ENCODE measurements at places on chromosomes 4 and X.
A peak's percentile ranks its signal among the peaks of the same experiment; 100 is the strongest.

- DNase-seq = no peak
These were observed 75.2 kb upstream of the TSPAN5 start for GRCh38 chr4:98733601-98734000.

DNA sequence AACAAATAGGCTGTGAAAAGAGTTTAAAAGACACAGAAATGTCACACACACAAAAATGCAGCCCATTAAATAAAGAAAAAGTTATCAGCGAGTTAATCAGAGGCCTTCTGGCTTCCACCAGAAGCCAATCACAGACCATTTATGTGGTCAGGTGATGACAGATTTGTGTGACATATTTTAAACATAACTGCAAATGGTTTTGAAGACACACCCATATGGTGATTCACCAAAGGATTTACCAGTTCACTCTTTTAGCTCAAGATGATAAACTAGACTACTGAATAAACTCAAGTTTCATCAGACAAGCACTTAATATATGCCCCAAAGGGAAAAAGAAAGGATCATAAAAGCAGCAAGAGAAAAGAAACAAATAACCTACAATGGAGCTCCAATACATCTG lies 181.2 kb downstream of the SPANXN4 start:
- no peak for DNase-seq

- no peak for DNase-seq
These were observed at the start of gene FAAH2 for GRCh38 chrX:57286507-57287251. Gene FAAH2, plus strand, starts transcription at chrX:57286706. Its CDS starts 120 bp downstream, at chrX:57286826.

- no peak for DNase-seq
These were observed 123.8 kb downstream of the RPS6KA6 start for GRCh38 chrX:84064164-84064563.

- no peak for DNase-seq
These were observed 485.5 kb downstream of the NAF1 start for GRCh38 chr4:162681212-162681611.

DNA sequence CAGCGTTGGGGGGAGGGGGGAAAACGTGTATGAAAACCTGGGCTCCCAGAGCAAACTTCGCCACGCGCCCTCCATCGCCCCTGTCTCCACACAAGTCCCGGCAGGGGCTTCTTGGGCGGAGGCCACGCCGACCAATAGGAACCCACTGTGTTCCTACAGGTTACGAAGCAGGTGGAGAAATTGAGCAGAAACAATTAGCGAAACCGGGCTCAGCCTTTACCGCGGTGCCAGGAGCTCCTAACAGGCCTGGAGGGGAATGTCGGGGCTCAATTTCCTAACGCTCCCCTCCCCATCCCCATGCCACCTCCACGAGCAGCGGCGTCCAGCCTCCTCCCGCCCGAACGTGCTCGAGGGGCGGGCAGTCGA lies 589 bp upstream of the KIT start:
- no peak for DNase-seq

DNA sequence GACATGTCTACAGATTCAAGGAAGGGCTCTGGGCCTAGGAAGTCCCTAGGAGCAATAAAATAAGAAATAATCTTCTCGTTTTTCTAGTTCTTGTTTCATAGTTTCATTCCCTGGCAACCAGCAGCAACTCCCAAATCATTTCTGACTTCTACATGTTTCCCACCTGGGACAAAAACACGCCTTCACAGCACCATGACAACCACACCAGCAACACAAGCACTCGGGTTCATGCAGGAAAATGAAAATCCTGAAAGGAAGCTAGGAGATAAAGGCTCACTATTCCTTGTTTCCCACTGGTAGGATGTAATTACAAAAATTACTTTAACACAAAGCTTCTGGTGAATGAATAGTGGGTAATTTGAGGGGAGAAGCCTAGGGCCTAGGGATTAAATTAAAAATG lies 158.9 kb downstream of the ADAMTS3 start:
- no peak for DNase-seq

DNA sequence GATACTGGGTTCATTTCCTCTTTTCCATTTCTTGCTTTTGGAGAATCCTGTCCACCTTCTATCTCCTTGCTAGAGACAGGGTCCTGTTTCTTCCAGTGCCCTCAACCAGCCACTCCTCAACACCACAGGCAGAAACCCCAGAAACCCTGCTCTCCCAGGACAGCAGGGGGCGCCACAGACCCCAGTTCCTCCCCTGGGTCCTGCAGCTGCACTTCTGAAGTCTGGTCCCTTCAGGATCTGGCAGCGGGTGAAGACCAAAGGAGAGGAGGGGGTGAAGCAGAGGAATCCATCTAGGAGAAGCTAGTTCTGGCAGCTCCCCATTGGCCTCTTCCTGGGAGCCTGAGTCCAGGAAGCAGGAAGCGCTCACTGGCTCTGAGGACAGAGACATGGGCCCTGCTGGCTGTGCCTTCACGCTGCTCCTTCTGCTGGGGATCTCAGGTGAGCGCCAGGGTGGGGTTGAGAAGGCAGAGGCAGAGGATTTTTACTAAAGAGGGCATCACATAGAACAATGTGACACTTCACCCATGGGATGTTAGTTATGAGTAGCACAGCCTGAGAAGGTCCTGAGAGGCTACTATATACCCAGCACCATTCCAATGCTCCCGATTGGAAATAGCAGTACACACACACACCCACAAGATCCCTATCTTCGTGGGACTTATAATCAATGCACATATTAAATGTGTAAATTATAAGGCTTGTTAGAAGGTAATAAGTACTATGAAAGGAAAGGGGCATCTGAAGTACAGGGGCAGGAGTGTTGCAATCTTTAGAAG lies at the start of gene PRSS48:
TSS of gene PRSS48 (plus strand) at position 375 of the 776 bp plus-strand sequence. CDS start at position 387, 12 bp downstream.
- no peak for DNase-seq

GRCh38 chrX:49175435-49176274 lies 4.0 kb downstream of the PLP2 start:
- DNase-seq = no peak

- no peak for DNase-seq
These were observed 121.8 kb downstream of the FHIP1A start for GRCh38 chr4:151530783-151531182.

GRCh38 chr4:13262816-13263215 lies 221.3 kb downstream of the RAB28 start:
- no peak for DNase-seq

GRCh38 chr4:89755220-89755619 lies 81.7 kb downstream of the SNCA start:
- DNase-seq = no peak

- no peak for DNase-seq
These were observed 104.7 kb downstream of the AMMECR1 start for GRCh38 chrX:110213183-110213582.

DNA sequence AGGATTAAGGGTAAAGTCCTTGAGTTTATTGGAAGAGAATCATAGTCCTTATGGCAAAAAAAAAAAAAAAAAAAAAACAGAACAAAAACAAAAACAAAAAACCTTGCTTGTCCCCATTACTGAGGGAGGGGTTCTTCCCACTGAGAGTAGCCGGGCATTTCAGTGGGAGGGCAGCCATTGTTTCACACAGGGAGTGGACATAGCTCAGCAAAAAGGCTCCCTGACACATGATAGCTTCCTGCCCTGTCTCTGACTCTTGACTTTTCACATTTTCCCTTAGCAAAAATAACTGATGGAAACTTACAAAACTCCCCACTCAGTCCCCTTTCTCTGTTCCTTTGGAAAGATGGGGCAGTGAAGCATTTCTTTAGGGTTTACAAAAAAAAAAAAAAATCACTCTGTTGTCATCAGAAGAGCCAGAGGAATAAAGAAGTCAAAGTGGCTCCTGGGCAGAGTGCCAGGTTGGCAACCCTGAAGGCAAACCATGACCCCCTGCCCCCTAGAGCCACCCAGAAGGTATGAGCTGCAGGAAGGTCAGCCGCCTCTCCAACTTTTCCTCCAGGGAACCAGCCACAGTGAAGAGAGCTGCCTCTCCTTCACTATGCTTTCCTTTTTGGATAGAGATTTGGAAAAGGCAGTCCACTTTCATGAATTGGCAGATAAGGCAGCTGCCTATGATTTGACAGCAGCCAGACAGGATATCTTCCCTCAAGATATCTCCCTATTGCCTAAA lies 170.6 kb downstream of the KDR start:
- DNase-seq = no peak

- no peak for DNase-seq
These were observed 229.0 kb downstream of the ANK2 start for GRCh38 chr4:113278324-113278934.

GRCh38 chrX:107686792-107687191 lies 58.5 kb downstream of the PRPS1 start:
- DNase-seq = no peak

DNA sequence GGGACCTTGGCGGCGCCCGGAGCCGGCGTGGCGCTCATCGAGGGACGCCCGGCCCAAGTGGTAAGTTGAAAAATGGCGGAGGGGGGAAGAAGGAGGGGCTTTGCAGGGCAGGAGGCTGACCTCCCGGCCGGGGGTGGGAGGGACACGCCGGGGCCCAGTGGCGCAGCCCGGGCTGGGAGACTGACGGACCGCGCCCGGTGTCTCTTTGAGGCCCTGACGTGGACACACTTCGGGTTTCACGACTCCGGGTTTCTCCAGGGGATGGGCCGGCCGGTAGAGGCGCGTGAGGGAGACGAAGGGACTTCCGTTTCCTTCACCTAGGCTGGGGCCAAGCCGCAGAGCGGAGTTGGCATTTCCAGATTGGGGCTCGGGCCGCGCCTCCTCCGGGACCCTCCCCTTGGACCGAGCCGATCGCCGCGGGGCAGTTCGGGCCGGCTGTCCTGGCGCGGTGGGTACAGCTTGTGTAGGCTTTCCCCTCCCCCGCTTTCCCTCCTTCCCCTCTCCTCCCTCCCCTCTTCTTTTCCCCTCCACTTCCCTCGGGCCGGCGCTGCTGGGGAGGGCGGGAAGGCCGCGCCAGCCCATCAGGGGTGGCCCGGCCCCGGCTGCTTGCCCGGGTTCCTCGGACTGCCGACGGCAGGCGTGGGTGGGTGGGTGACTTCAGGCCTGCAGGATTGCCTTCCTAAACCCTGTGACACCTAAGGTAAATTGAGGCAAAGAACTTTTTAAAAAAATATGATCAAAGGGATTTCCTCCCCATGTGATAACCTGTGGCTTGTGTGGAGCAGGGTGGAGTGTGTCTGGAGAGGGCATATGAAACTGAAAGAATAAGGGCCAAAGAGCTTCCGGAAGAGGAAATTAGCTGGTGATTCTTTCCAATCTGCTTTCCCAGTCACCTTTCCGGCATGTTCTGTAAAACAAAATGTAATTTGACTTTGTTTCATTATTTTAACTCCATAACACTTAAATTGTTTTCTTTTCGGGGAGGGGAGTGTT lies at the start of gene XIAP:
TSS of gene XIAP (plus strand) at position 208 of the 993 bp plus-strand sequence. CDS start 25,610 bp downstream, outside the sequence.
- no peak for DNase-seq

- peak; percentile 20 for DNase-seq
These were observed 156.4 kb upstream of the BOD1L1 start for GRCh38 chr4:13783800-13784411.

DNA sequence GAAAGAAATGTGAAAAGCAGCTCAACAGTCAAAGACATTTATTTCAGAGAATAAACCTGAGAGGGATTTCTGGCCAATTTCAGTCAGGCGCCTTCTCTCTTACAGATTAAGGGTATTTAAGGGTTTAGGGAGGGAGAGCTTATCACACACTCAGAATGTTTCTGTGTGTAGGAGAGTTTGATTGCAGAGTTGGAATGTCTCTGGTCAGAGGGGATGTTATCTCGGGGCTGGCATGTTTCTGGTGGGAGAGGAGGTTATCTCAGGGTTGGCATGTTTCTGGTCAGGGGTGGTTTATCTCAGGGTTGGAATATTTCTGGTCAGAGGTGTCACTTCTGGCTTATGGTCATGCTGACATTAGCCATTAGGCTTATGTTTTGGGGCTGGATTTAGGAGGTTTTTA lies 1920.5 kb upstream of the PCDH7 start:
- DNase-seq = no peak

DNA sequence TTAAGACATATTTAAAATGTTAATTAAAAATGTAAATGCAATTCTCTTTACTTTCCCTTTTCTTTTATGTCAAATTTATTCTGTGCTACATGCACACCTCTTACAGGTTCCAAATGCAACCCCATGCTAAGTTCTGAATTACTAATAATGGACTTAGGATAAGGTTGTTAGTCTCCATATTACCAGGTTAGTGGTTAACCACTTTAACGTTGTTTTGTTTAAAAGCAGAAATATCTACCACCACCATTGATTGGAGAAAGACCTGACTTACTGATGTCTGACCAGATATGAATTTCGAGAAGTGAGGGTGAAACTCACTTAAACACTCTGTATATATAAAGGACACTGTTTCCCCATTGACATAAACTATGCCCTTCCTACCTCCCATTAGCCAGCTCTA lies 6.9 kb upstream of the TRPC3 start:
- no peak for DNase-seq

DNA sequence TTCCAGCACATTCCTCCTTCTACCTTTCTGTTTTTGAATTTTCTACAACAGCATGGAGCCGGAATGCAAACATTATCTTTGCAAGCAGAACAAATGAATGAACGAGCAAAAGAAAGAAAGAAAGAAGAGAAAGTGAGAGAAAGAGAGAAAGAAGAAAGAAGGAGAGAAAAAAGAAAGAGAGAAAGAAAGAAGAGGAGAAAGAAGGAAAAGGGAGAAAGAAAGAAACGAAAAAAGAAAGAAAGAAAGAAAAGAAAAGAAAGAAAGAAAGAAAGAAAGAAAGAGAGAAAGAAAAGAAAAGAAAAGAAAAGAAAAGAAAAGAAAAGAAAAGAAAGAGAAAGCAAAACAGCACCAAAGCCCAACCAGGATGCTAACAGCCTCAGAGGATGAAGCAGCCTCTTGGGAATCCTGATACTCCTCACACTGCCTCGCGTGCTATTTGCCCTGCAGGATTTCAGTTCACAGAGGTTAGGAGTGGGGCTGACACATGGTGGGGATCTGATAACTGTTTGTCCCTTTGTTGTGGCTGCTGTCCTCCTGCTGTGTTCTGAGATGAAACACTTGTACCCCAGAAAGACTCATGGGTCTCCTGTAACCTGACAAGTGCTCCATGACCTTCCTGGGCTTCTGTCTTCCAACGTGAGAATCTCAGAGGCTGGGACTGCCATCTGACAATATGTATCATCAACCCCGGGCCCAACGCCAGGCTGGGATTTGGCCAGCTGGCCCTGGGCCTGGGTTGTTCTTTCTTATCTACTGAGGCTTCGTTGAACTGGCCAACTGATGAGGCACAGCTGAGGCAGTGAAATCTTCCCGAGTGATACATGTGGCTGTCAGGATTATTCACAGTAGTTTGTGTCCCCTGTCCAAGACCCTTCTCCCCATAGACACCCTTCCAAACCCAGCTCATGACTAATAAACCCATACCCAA lies 61.0 kb downstream of the SEPSECS start:
- no peak for DNase-seq

DNA sequence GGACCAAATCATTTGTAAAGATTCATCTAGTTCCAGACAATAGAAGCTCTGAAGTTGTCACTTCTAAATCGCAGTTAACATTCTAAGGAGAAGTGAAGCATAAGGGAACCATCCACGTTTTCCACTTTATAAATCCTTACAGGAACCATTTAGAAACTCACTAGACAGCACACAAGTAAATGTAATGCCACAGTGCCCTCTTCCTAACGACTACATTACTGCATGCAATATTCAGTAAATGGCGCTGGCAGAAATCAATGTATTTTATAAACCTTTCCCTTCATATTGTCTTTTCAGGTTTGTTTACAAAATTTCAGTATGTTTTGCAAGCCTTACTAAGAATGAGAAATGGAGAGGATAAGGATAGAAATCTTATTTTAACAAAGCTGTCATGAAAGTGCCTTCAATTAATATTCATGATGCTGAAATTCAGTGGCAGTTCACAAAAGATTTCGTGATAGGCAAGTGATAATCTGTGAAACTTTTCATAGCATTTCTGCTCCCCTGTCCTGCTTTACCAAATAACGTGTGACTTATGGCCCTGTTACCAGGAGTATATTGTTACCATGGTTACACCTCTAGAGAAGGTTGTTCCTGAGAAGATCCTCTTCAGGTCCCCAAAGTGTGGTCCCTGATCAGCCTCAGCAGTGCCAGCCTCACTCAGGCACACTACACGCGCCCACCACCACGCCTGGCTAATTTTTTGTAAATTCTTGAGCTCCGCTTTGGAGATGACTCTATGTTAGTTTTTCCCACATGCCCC lies 54.2 kb downstream of the TMA16 start:
- DNase-seq = no peak
